ENCODE measurements at places on chromosomes 1 and 21. TPM values are rescaled to one million over a fixed set of nuclear protein-coding genes. Genes with fewer than 3 reads are reported as not detected.

Gene PLPPR5
- total RNA-seq, result not detected

Gene CREG1
- total RNA-seq, result 75.1 TPM

Gene OR2T33
- not detected for total RNA-seq

Gene OR2L8
- total RNA-seq, result not detected

Gene ZFP69
- total RNA-seq, result 1.9 TPM

Gene CASQ2
- 879 TPM for total RNA-seq

Gene S100A14
- 5.7 TPM for total RNA-seq

Gene GRHL3
- total RNA-seq, result not detected

Gene MRTO4
- 10.2 TPM for total RNA-seq

Gene SDC3
- total RNA-seq, result 19.6 TPM

Gene CAPN9
- total RNA-seq, result 0.32 TPM
